Activated CD4-positive, alpha-beta T cell treated with anti-CD3 and anti-CD28 coated beads, Interleukin-2, amount 10 ng/mL, durations not matched to agents 24 days and 14 days (primary cell): ENCODE measurements at places on chromosomes 4 and X. TPM values are rescaled to one million over a fixed set of nuclear protein-coding genes. Genes with fewer than 3 reads are reported as not detected.
A peak's percentile ranks its signal among the peaks of the same experiment; 100 is the strongest.

DNA sequence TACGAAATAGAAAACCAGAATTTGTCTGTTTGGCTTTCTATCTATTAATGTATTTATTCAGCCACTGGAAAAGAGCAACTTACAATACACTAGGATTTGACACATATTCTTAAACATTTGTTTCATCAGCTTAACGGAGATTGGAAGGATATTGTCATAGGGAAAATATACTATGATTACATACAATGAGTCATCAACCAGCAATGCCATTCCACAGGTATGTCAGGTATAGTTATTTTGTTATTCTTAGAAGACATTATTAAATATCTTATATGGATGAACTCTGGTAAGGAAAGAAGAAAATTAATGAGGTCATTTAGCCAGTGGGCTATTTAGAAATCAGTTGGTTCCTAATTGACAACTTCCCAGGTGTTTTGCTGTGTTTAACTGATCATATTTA lies 926.6 kb downstream of the STIM2 start:
- no peaks in the 10 kb centered on the region for H3K4me1 ChIP-seq
- DNase-seq: no peak
- H3K4me3 ChIP-seq: no peak overlapping the region
- H3K27me3 ChIP-seq: no peaks in the 10 kb centered on the region

DNA sequence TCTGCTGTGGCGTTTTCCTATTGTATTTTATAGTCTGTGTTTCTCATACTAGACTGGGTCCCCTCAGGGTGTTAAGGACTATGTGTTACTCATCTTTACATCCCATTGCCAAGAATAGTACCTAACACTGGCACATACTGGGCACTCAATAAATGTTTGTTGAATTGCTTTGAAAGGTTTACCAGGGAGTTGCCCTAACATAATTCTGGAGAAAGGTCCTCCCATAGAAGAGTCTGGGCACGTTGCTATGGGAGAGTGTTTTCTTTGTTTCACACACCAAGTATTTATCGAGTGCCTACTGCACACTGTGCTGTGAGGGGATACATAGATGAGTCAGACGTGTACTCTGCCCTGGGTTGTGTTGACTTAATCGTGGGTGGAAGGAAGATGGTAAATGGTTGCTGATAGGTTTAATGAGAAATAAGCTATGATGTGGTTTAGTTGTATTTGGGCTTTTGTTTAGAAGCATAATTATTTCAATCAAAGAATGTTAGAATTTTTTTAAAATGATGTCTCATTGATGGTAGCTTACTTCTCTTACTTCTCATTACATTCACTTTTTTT lies 42.9 kb downstream of the AFF1 start:
- H3K27me3 ChIP-seq: no peaks in the 10 kb centered on the region
- H3K4me3 ChIP-seq: no peak overlapping the region
- peak; percentile 61 for DNase-seq

DNA sequence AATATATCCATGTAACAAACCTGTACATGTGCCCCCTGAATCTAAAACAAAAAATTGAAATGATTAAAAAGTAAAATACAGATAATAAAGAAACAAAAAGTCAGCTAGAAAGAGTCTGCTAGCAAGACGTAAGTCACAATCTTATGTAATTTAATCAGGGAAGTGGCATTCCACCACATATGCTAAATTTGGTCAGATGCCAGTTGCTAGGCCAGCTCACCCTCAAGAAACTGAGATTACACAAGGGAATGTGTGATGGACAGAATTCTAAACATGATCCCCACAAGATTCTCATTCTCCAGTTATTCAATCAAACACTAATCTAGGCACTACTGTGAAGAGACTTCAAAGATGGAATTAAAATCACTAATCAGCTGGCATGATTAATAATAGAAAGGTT lies 689.3 kb downstream of the CENPC start:
- H3K27ac ChIP-seq: no peak overlapping the region
- no peaks in the 10 kb centered on the region for H3K4me1 ChIP-seq
- no peak overlapping the region for H3K4me3 ChIP-seq
- no peaks in the 10 kb centered on the region for H3K36me3 ChIP-seq
- H3K27me3 ChIP-seq: no peaks in the 10 kb centered on the region

GRCh38 chrX:111180750-111181240 lies 84.8 kb downstream of the PAK3 start:
- H3K36me3 ChIP-seq: no peaks in the 10 kb centered on the region
- no peaks in the 10 kb centered on the region for H3K4me1 ChIP-seq
- no peak overlapping the region for H3K4me3 ChIP-seq
- no peak overlapping the region for H3K27ac ChIP-seq
- no peak for DNase-seq
- peaks cover 2% of the 10 kb centered on the region for H3K27me3 ChIP-seq

- peaks cover 7% of the 10 kb centered on the region for H3K36me3 ChIP-seq
- H3K27ac ChIP-seq: peak overlapping the region; percentile 64
- peaks cover 31% of the 10 kb centered on the region for H3K4me1 ChIP-seq
- DNase-seq: no peak
- no peaks in the 10 kb centered on the region for H3K27me3 ChIP-seq
Measured at GRCh38 chrX:131828482-131828881, 194.6 kb upstream of the STK26 start.

DNA sequence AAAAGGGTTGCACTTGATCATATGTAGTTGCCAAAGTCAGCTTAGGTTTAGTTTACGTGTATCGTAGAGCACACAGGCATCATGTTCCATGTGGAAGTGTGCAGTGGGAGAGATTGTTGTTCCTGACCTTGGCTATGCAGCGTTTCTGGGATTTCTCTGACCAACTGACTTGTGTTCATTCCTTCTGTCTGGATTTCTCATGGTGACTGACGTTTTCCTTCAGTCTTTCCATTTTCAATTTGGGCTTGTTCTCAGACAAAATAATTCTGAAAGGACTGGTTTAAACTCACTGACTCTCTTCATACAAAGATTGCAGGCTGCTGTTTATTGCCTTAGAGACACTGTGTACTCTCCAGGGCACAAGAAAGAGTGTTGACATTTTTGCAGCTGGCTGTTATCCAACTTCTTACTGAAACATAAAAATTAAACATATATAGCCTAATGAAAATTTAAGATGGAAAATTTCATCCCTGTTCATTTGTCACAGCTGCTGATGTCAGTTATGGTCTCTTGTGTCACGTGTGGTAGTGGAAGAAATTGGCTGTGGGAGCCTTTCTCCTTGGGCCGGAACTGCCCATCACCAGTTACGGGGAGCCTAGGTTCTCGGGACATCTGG lies 95.4 kb downstream of the TNIP2 start:
- no peak for DNase-seq
- H3K36me3 ChIP-seq: peaks cover 58% of the 10 kb centered on the region
- H3K4me1 ChIP-seq: peaks cover 2% of the 10 kb centered on the region
- no peaks in the 10 kb centered on the region for H3K27me3 ChIP-seq
- H3K4me3 ChIP-seq: no peak overlapping the region

DNA sequence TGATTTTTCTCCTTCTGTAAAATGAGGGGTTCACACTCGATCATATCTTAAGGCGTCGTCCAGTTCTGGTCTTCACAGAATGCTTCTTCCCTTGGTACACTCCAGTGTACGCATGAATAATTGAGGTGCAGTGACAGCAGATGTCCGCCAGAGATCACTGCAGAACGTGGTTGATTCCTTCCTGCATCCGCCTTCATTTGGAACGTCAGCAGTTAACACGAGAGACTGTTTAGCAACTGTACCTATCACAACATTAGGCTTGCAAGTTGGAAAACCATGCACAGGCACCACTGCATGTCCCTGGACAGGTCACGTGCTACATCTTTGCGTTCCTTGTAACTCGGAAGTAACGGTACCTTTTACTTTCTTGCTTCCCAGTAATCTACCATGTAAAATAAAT lies 66.0 kb upstream of the GEMIN8 start:
- no peaks in the 10 kb centered on the region for H3K36me3 ChIP-seq
- DNase-seq: peak; percentile 76
- H3K4me1 ChIP-seq: no peaks in the 10 kb centered on the region

GRCh38 chr4:92184566-92184965 lies 119.2 kb upstream of the GRID2 start:
- no peaks in the 10 kb centered on the region for H3K36me3 ChIP-seq
- DNase-seq: no peak
- no peak overlapping the region for H3K4me3 ChIP-seq

GRCh38 chr4:189374176-189374575 lies 566.5 kb upstream of the FRG1 start:
- no peaks in the 10 kb centered on the region for H3K36me3 ChIP-seq
- no peaks in the 10 kb centered on the region for H3K27me3 ChIP-seq
- DNase-seq: no peak
- H3K4me3 ChIP-seq: no peak overlapping the region
- H3K27ac ChIP-seq: no peak overlapping the region
- no peaks in the 10 kb centered on the region for H3K4me1 ChIP-seq

DNA sequence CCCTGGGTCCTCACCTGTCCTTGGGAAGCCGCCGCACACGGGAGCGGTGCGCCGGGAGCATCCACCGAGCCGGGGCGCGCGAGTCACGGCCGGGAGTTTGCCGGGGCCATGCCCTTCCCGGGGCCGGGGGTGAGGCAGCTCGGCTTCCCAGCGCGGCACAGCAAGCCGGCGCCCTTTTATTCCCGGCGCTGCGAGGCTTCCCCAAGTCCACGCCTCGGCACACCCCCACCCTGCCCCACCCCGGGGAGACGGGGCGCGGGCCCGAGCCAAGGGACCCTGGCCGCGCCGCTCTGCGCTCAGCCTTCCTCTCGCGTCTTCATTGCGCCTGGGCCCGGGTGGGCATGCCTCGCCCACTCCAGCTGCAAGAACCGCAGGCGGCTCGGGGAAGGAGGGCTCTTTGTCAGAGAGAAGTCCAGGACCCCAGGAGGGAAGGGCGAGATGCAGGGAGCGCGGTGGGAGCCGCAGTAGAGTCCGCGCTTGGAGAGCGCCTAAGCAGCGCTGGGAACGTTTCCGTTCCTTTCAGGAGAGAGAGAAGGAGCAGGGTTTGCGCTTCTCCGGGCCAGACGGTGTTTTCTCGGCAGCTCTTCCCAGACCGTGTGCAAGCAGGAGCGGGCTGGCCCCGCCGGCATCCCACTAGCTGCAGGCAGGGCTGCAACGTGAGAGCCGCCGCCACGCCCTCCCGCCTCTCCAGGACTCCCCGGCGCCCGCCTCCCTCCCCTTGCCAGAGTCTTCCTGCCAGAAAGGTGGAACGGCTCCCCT lies at the start of gene MXRA5:
Gene MXRA5 (minus strand): TSS at position 152 of the 759 bp plus-strand sequence. CDS start 2,819 bp downstream, outside the sequence.
- H3K4me1 ChIP-seq: no peaks in the 10 kb centered on the region
- no peak for DNase-seq
- H3K27ac ChIP-seq: no peak within 1 kb of the TSS
- H3K36me3 ChIP-seq: no peaks in the 10 kb centered on the region
- no peak within 1 kb of the TSS for H3K4me3 ChIP-seq

DNA sequence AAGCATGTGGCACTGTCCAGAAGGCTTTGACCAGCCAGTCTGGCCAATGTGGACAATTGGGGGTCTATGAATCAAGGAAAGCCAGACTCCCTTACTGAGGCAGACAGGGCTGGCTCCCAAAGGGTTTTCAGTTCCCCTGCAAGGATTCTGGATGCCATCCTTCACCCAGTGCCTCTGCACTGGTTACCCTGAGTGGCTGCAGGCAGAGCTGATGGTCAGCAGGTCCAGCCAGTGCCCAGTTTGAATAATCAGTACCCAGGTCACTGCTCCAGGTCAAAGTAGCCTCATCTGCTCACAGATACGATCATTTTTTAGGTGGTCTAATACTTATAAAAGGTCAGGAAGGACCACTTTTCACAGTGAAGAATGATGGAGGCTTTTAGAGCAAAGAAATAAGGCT lies 52.2 kb upstream of the MAMLD1 start:
- peaks cover 2% of the 10 kb centered on the region for H3K4me1 ChIP-seq
- DNase-seq: no peak
- no peak overlapping the region for H3K4me3 ChIP-seq
- H3K27me3 ChIP-seq: no peaks in the 10 kb centered on the region

- H3K36me3 ChIP-seq: no peaks in the 10 kb centered on the region
- DNase-seq: no peak
- no peaks in the 10 kb centered on the region for H3K4me1 ChIP-seq
- H3K27me3 ChIP-seq: peaks cover 7% of the 10 kb centered on the region
Measured at GRCh38 chr4:139779691-139780090, 114.1 kb downstream of the MGST2 start.

DNA sequence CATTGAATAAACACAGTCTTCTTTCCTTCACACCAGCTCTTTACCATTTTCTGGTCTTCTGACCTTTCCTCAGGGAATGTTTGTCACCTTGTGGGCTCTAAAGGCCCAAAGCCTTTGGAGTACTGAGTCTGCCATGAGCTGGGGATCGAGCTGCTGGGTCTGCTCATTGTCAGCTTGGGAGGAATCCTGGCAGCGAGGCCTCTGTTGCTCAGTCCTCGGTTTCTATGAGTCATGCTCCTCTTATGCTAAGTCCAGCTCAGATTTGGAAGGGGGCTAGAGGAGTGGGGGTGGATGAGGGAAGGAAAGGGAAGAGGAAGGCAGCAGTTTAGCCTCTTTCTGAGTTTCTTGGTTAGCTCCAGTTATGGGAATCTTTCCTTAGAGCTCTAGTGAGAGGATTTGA lies 31.1 kb downstream of the NHSL2 start:
- peaks cover 6% of the 10 kb centered on the region for H3K27me3 ChIP-seq
- H3K27ac ChIP-seq: no peak overlapping the region
- no peaks in the 10 kb centered on the region for H3K36me3 ChIP-seq
- H3K4me1 ChIP-seq: no peaks in the 10 kb centered on the region
- H3K4me3 ChIP-seq: no peak overlapping the region

DNA sequence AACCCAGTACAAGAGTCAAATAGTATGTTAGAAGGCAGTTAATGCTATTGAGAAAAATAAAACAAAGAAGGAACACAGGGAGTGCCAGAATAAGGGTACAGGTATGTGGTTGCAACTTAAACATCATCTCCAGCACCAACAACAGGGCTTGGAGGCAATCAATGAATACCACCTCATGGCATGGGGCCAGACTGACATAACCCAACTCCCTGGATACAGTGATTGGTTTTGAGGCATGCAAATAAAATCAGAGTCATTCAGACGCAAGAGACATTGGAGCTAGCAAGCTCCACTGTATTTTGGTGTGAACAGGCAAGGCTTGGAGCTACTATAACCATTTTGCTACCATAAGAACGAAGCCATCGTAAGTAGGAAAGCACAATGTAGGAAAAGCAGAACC lies 56.7 kb downstream of the PPP3CA start:
- no peaks in the 10 kb centered on the region for H3K36me3 ChIP-seq
- no peak overlapping the region for H3K27ac ChIP-seq
- H3K4me1 ChIP-seq: peaks cover 2% of the 10 kb centered on the region

- H3K27ac ChIP-seq: no peak overlapping the region
- H3K36me3 ChIP-seq: no peaks in the 10 kb centered on the region
- no peak overlapping the region for H3K4me3 ChIP-seq
- H3K27me3 ChIP-seq: no peaks in the 10 kb centered on the region
- no peak for DNase-seq
Measured at GRCh38 chr4:52251864-52252263, 200.8 kb downstream of the SPATA18 start.

Gene AFP
- total RNA-seq: not detected in 2 replicates

Gene NR0B1
- total RNA-seq: not detected in 2 replicates

Gene TAF7L
- total RNA-seq: 0.19 TPM in 1 of 2 replicates, not detected in the other
